Ovary (tissue), 10 donors: ENCODE measurements at places on chromosomes 3 and 15.

- no peak for DNase-seq
These were observed 237.6 kb downstream of the RAP2B start for GRCh38 chr3:153399636-153400035.

DNA sequence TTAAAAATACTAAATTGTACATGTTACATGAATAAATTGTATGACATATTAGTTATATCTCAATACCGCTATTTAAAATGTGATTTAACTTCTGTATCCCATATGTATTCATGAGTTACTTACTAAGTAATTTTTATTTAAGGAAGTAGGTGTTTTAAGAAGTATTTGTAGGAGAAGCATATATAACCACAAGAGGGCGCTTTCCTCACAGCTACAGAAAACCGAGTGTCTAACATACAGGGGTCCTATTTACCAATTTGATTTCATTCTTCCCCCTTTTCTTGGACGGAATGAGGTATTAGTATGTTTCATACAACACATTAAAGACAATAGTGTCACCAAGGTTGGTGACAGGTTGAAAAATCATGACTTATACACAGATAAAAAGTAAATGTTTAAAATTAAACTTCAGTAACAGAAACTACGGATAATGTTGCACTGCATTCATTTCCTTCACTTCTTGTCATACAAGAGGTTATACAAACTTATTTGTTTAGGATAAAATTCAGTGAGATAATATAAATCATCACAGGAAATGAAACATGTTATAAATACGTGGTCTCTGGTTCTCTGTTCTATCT lies 253.6 kb downstream of the MAGI1 start:
- DNase-seq = no peak

DNA sequence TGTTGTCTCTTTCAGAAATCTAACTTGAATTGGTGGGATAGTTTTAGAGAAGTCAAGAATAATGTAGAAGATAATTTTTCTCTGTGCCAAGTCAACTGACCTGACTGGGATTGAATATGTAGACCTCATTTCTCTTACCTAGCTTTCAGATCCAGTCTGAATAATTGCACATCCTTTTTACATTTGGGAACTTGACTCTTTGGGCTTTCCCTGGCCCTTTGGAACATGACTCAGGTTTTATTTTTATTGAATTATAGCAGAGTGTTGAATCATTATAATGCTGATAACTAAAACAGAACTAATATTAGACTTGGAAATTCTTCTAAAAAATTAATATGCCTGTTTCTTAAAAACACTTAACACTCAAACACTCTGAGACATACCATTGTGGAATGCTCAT lies 76.5 kb downstream of the PFN2 start:
- no peak for DNase-seq

- DNase-seq = no peak
These were observed 22.4 kb downstream of the NIPA1 start for GRCh38 chr15:22808761-22809280.

- DNase-seq = no peak
These were observed 181.6 kb downstream of the ABHD5 start for GRCh38 chr3:43872301-43872700.

DNA sequence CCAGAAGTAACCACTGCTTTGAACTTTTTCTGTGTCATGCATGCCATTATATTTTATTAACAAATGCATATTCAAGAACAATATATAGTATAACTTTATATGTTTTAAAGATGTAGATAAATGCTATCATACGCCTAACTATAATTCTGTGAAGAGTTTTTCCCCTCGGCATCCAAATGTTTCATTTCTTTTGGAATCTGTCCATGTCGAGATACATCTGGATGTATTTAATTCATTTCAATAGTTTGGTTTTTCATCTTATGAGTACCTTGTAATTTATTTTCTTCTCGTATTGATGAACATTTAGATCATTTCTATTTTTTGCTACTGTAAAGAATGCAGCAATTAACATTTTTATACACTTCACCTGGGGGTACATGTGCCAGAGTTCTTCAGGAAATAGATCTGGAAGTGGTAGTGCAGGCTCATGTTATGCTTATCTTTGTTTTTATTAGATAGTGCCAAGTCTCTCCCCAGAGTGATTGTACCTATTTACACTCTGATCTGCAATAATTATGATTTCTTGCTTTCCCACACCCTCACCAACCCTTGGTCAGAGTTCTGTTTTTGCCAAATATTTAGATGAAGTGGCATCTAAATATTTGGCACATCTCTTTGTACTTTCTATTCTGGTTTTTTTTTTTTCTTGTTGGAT lies 29.7 kb downstream of the USP13 start:
- DNase-seq = no peak

DNA sequence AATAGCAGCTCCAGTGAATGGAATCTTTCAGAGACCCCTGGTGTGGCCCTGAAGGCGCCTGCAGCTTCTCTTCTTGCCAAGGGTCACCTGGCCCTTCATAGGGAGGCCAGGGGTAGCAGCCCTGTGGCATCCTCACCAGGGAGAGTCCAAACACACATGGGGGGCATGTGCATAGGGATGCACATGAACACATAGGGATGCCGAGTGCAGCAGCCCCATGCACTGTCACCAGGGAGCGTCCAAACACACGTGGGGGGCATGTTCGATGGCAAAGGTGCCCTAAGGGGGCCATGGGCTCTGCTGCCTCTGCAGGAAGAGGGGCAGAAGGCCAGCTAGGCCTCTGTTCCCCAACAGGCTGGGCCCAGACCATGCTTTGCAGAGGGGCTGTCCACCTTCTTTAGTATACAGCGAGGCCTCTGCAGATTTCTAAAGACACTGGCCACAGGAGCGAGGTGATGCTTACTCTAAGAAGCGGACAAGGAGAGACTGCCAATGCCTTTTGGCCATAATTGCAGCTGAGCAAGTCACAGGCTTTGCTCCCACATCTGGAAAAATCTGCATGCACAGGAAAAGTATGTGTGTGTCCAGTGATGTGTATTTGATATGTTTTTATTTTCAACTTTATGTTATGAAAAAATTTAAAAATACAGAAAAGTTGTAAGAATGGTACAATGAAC lies 21.0 kb downstream of the ANAPC13 start:
- DNase-seq = no peak

GRCh38 chr3:190404715-190405114 lies 16.8 kb downstream of the CLDN16 start:
- no peak for DNase-seq

DNA sequence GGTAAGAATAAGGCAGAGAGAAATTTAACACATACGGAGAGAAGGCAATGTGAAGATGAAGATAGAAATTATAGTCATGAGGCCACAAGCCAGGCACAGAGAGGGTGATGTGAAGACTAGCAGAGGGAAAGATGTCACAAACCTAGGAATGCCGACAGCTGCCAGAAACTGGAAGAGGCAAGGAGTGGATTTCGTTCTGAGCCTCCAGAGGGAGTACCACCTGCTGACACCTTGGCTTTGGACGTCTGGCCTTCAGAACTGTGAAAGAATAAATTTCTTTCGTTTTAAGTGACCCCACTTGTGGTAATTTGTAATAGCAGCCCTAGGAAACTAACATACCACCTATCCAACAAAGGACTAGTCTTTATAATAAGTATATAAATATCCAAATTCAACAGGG lies 5.0 kb upstream of the SGO1 start:
- DNase-seq = no peak

GRCh38 chr3:73580343-73580742 lies 44.4 kb downstream of the PDZRN3 start:
- DNase-seq = no peak

- peak; percentile 86 for DNase-seq
These were observed 432 bp upstream of the LPP start for GRCh38 chr3:188153437-188154013.

DNA sequence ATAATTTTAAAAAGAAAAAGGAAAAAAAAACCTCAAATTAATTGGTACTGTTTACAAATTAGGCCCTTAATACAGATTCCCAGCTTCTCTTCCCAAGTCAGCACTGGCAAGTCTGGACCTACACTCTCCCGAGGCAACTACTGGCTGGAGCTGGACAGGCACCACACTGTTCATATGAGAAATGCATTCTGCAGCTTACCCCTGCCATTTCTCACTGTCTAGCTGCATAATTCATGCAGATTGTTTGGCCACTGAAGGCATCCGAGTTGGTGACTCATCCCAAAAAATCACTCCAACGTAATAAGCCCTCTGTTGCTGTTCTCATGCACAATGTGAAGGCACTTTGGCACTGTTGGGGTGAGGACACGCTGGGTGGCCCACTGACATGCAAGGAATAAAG lies 45.3 kb downstream of the ROPN1B start:
- no peak for DNase-seq

DNA sequence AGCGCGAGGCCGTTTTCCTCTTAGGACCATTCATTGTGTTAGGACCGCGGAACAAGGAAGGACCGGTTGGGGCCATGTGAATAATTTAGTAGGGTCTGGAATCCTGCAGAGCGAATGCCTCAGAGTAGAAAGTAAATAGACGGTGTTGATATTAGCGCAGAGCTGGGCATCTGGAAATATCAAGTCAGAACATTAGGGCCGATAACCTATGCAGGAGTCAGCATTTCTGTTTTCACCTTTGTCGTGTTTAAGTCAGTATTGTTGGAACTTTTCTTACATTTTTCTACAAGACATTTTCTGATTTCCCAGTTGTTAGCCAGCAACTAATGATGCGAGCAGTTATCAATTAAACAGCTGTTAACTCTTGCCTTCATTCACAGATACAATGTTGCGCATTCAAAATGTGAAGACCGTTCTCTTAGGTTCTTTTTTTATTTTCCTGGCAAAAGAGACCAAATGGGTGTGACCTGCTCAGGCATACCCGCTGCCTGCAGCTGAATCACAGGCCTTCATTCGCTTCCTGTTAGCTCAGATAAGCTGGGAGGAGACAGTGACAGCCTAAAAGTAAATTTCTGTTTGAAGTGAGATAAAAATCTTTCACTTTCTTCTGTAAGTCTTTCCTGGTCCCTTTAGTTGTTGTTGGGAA lies 966 bp upstream of the PKM start:
- no peak for DNase-seq

DNA sequence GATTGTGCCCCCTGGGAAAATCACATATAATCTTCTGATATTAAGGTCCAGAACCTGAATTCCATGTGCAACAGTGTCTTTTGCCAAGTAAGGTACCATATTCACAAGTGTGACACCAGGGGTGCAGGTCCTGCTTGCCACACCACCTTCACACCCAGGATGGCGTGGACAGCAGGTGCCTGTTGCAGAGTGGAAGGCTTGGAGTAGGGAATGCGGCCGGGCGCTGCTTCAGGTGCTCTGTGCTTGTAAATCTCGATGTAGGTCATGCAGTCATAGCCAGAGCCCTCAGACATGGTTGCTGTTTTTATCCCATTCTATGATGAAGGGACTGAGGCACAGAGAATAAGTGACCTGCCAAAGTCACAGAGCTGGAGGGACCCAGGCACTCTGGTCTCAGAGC lies 34.5 kb upstream of the GABRG3 start:
- no peak for DNase-seq

DNA sequence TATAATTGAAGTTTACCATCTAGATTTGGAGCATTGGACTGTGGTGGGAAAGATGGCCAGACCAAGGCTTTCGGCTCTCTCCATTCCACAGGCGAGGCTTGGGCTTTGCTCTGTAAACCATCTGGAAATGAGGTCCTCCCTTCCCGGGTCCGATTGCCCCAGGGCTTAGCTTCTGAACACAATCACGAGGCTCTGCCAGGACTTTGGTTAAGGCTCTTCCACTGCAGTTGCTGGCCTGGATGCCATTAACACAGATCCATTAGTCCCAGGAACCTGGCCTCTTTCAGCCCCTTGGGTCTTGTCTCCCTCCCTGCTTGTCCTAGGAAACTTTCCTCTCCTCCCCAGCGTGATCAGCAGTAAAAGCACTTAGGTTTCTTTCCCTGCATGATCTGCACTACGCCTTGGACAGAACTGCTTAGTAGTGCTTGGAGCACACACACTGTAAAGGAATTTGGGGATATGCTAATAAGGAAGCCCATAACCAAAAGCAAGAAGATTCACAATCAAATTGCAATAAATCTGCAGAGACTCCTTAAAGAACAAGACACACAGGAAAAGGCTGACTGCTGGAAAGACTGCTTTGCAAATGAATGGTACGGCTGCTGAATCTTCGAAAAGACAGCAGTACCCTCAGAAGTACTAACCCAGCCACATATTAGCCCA lies 154.3 kb downstream of the ECT2 start:
- DNase-seq = no peak

GRCh38 chr3:143331350-143331749 lies 211.8 kb downstream of the CHST2 start:
- DNase-seq = no peak

DNA sequence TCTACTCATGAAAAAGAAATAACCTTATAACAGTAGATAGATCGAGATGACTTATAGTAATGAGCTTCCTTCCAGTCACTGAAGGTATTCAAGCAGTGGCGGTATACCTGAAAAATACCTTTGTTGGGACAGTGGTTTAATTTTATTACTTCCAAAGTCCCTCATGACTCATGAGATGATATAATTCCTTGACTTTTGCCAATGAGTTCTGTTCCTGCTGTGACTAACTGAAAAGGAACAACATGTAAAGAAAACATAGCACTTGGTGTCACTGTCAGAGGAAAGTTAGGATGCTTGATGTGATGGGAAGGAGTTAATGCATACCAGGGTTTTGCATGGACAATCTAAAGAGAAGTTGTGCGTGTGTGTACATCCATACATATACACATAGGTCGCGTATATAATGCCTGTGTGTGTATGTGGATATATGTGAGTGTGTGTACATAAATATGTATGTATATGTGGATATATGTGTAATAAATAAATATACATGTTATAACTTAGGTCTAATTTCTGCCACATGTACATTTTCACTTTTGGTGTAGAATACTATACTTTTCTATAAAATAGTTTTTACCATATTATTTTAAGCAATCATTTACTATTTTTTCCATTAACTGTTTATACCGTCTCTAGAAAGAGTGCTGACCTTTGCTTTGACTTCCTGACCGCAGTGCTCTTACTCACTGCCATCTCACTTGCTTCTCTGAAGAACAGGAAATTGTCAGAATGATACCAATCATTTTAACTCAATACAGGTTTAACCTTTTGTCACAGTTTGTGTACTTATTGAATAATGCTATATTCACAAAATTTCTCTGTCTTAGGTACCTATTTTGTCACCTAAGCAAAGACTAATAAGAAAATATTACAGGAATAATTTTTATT lies 12.6 kb upstream of the PAK2 start:
- DNase-seq = no peak

GRCh38 chr15:45439521-45440260 lies 61.3 kb upstream of the GATM start:
- no peak for DNase-seq

GRCh38 chr3:184354121-184354728 lies 7.2 kb downstream of the CLCN2 start:
- no peak for DNase-seq

DNA sequence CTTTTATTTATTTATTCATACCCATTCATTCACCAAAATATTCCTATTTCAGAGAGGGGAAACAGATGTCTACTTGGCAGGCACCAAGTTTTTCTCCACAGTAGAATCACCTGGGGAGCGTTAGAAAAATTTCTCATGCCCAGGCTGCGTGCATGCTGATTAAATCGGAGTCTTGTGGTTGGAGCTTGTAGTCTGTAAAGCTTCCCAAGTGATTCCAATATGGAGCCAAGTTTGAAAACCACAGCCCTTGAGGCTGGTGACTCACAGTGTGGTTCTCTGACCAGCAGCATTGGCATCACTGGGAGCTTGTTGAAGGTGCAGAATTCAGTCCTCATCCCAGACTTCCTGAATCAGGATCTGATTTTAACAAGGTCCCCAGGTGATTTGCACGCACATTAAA lies 49.7 kb downstream of the PDHB start:
- no peak for DNase-seq
